ENCODE measurements at places on chromosomes 1 and 21.

DNA sequence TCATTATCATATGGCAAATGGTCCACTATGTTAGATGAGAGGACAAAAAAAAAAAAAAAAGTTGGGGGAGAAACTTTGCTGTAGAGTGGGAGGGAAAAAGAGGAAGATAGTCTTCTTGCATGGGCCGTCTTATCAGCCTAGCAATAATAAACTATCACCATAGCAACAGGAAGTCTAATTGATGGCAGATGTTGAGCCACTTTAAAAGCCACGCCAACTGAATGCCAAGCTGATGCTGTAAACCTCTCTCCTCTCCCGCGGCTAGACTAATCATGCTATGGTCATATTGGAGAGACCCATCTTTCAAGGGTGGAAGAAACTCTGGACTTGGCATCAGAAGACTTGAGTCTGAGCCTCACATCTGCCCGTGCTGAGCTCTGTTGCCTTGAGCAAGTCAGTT lies 122.2 kb upstream of the HOOK1 start:
- no peak for DNase-seq

DNA sequence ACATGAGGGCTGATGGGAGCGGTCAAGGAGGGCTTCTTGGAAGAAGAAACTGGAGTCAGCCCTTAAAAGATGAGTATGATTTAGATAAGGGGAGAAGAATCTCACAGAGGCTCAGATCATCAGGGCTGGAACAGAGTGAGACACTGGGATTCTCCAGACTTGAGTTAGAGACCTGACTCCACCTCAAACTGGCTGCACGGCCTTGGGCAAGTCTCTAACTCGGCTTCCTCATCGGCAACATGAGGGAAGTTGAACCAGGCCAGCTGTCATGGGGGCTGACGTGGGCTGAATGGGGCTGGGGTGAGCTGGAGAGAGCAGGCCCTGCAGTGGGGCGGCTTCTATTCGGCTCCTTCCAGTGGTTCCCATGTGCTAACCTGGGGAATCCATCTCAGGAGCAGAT lies 2.5 kb downstream of the C1QC start:
- no peak for DNase-seq

- no peak for DNase-seq
Observed at GRCh38 chr1:199460933-199461332, 566.6 kb upstream of the NR5A2 start.

DNA sequence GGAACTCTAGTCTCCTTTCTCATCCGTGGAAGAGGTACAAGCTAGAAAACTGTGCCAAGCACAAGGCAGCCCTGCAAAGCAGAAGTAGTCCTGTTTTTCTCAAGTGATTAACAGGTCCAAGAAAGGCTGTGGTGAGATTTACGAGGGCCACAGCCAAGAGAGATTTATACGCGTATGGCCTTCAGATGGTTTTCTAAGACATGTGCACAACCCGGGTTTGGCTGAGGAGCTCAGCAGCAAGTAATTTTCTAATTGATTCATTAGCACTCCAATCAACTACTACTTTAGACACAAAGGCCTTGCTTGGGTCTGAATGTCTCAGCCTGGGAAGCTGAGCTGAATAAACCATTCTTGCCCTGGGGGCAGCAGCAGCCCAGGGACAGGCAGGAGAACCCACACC lies 55.8 kb downstream of the SSBP3 start:
- DNase-seq, result no peak

- DNase-seq, result no peak
Observed at GRCh38 chr1:229940684-229941083, 126.4 kb upstream of the GALNT2 start.

DNA sequence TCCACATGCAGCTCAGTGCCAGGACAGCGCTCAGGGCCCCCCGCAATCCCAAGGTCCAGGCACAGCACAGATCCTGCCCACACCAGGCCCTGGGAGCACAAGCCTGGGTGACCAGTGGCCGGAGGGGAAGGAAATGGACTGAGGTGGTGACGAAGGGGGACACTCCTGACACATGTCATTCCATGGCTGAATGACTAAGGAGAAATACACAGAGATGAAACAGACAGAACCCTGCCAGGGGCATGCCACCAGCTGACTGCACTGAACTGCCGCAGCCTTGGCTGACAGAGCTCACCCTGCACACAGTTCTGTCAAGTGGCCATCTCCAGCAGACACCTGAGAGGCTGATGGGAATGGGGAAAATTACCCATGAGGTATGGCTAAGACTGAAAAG lies 56.1 kb downstream of the HSF2BP start:
- DNase-seq, result no peak

GRCh38 chr1:97787231-97787630 lies 133.6 kb downstream of the DPYD start:
- no peak for DNase-seq

GRCh38 chr1:29860056-29860455 lies 623.7 kb downstream of the PTPRU start:
- DNase-seq, result no peak

- DNase-seq, result no peak
Observed at GRCh38 chr1:183548116-183548515, 42.1 kb downstream of the NCF2 start.

GRCh38 chr1:234936612-234937389 lies 191.8 kb downstream of the TOMM20 start:
- no peak for DNase-seq

DNA sequence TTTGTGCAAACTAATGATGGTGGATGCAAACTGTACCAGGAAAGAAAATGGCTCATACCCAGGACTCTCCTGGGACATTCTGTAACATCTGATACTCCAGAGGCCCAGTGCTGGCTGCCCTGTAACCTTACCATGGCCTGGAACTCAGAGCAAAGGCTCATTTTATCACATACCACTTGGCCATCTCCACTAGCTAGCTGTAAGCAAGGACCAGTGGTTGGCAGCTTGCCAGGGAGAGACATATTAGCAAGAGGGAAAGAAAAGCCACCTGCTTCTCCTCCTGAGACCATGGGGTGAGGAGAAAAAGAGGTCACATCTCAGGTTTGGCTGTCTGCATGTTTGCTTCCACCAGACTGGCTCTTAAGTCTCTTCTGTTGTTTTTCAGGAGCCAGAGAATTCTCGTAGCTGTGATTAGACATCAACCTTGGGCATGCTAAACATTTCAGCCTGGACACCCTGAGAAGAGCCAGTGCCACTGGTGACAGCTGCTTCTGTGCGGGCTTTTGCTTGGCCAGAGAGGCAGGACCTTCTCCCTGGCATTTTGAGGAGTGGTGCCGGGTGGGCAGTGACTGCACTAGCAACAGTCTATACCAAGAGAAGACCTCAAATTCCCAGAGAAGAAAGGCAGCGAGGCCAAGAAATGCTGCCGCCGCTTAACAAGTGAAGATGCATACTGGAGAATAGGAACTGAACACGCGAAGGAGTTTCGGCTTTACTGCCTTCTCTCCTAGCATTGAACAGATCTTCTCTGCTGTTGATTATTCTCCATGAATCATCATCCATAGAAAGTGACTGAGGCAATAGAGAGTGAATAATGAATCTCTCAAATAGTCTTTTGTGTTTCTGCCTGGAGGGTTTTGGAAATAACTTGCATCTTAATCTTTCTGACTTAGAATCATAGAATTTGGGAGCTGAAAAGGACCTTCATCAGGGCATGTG lies 6.7 kb upstream of the INKA2 start:
- DNase-seq, result no peak
